Stimulated activated CD8-positive, alpha-beta memory T cell treated with anti-CD3 and anti-CD28 coated beads, Interleukin-4, amount 100 ng/mL, for 1 hour (primary cell): ENCODE measurements at places on chromosomes 4 and X.

DNA sequence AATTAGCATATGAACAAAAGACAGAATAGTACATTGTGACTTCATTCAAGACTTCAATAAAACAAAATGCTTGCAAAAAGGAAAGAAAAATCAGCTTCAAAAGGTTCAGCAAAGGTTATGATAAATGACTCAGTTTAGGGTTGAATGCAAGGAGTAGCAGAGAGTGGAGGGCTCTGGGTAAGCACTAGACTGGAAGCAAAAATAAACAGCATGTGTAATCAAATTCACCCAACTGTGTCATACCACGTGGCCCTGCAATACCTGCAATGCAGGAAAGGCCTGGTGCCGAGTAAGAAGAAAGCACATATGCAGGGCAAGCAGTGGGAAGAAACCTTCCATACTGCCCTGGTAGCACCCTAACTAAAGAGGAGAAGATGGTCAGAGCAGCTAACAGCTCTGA lies 88.7 kb downstream of the ATP11C start:
- DNase-seq: no peak

DNA sequence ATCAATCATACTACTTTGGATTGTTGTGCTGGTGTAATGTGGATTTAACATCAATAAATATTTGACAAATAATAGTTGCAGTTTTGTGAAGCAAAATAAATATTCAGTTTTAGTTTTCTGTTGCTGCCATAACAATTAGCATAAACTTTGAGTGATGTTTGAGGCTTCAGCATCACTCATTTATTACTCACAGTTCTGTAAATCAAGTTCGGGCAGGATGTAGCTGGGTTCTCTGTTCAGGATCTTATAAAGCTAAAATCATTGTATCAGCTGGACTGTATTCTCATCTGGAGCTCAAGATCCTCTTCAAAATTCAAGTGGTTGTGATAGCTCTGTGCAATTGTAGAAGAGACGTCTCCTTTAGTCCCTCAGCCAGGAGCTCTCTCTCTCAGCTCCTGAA lies 81.7 kb downstream of the CBR4 start:
- DNase-seq: no peak

- no peak for DNase-seq
Observed at GRCh38 chr4:15353207-15353606, 74.6 kb upstream of the C1QTNF7 start.

GRCh38 chr4:133865612-133866327 lies 335.8 kb downstream of the PABPC4L start:
- DNase-seq: no peak

GRCh38 chr4:8725845-8726244 lies 133.3 kb downstream of the CPZ start:
- DNase-seq: no peak

DNA sequence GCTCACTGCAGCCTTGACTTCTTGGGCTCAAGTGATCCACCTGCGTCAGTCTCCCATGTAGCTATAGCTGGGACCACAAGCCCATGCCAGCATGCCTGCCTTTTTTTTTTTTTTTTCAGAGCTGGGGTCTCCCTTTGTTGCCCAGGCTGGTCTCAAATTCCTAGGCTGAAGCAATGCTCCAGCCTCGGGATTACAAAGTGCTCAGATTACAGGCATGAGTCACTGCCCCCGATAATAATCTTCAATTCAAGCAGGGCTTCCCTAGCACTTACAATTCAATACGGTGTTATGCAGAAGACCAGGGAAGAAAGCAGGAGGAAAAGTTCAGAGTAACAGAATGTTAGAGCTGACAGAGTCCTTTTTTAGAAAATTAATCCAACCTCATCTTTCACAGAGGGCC lies 26.1 kb downstream of the OTOP1 start:
- no peak for DNase-seq

GRCh38 chrX:45748369-45748774 lies 547.7 kb upstream of the DIPK2B start:
- DNase-seq: no peak

DNA sequence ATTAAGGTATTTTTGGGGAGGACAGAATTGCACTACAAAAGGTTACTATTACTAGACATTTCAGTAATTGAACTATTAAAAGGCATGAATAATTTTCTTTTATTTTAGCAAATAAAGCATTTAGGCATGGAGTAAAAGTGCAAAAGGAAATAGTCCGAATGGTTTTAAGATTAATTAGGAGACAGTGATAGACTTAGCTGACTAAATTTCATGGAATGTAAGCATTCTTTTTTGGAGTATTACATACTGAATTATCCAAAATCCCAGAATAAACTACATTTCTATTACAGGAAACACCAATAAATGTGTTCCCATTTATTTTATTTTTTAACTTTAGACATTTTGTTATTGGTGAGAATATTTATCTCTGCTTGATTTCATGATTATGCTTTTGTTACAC lies 30.7 kb upstream of the MAP9 start:
- no peak for DNase-seq

DNA sequence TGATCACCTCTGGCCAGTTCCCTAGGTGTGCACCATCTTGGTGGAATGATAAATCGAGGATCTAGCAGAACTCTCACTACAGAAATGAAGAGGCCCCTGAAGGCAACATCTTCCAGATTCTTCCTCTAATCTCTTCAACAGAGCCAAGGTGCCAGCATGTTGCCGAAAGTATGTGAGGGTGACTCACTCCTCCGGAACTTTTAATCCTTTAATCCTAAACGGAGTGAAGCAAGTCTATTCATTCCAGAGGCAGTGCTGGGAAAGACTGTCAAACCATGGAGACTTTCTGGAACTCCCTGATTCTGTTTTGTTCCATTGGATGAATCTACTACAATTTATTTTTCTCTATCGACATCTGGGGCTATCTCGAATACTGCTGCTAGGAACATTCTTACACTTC lies 68.7 kb downstream of the SUPT20HL2 start:
- no peak for DNase-seq

DNA sequence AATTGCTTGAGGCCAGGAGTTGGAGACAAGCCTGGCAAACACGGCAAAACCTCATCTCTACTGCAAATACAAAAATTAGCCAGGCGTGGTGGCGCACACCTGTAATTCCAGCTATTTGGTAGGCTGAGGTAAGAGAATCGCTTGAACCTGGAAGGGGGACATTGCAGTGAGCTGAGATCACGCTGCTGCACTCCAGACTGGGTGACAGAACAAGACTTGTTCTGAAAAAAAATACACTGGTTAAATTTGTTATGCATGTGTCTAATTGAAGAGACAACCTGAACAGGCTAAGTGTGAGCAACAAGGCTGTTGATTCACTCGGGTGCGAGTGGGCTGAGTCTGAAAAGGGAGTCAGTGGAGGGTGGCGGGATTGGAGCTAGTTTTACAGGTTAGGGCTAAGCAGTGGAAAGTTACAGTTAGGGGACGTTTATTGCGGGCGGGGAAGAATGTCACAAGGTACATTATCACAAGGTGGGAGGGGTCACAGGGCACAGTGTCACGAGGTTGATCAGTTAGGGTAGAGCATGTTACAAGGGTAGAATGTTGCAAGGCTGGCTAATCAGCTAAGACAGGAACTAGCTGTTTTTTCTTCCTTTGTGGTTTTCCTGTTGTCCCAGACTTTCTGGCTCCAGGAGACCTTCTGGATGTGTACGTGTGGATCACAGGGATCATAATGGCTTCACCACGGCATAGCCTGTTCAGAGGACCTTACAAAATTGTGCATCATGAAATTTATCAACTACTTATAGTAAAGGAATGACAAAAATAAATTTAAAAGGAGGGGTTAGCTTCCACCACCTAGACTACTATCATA lies 115.8 kb downstream of the NAA11 start:
- DNase-seq: no peak

- DNase-seq: no peak
Observed at GRCh38 chrX:133588827-133589226, 173.5 kb upstream of the GPC4 start.

- no peak for DNase-seq
Observed at GRCh38 chrX:121755541-121755940, 708.1 kb downstream of the GLUD2 start.

DNA sequence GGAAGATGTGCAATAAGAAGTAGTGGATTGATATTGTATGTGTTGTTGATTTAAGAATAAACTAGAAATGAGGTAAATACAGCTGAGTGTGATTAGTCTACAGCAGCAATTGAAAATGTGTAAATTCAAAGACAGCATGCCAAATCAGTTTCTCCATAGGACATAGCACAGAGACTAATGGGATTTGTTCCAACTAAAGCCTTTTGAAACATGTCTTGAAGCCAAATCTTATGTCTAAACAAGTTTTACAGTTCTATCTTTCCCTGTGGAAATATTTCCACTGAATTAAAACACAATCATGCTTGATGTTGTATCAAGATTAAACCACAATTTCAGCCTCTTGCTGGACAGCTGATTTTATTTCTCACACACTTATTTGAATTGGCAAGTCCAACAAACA lies 497.4 kb upstream of the FAM47C start:
- DNase-seq: no peak

DNA sequence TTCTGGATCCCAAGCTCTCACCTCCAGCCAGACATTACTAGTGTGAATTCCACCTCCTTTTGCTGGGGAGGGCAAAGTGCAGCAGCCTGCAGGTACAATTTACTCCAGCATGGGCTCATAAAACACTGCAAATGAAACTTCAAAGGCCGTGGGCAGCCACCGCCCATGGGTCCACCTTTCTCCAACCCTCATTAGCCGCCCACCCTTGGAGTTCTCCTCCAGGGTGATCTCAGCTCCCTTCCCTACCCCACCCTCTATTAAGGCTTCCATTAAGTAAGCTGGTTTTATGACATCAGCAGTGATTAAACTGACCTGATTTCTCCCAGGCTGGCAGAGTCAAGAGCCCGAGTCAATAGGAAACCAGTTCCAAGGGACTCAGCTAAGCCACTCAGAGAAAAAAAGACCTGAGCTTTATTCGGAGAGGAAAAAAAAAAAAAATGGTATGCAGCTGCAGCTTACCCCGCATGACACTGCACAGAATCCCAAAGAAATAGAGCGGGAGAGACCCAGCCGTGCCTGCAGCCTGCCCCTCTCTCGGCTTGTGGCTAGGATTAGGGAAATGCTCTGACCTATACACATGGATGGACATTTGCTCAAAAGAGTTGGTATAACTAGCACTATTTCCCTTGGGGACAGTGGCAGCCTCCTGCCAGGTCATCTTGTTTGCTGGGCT lies 319.6 kb downstream of the PTTG2 start:
- DNase-seq: no peak

DNA sequence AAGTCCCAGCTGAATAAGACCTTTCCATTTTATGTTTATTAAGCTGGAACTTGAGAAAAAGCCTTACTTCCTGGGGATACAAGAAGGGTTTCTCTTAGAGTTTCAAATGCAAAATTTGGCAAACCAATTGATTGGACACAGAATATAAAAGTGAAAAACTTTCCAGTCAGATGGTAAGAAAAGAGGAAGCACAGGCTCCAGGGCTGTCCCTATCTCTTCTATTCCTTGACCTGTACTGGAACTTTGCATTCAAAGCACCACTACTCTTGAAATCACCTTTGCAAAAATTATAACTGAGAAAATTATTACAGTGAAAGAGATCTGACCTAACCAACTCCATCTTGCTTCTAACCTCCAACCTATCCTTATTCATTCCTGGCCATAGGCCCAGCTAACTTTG lies 11.7 kb downstream of the PROM1 start:
- DNase-seq: no peak

- DNase-seq: no peak
Observed at GRCh38 chrX:42934020-42934726, 156.2 kb upstream of the PPP1R2C start.

- DNase-seq: no peak
Observed at GRCh38 chr4:189185810-189186432, 754.8 kb upstream of the FRG1 start.

DNA sequence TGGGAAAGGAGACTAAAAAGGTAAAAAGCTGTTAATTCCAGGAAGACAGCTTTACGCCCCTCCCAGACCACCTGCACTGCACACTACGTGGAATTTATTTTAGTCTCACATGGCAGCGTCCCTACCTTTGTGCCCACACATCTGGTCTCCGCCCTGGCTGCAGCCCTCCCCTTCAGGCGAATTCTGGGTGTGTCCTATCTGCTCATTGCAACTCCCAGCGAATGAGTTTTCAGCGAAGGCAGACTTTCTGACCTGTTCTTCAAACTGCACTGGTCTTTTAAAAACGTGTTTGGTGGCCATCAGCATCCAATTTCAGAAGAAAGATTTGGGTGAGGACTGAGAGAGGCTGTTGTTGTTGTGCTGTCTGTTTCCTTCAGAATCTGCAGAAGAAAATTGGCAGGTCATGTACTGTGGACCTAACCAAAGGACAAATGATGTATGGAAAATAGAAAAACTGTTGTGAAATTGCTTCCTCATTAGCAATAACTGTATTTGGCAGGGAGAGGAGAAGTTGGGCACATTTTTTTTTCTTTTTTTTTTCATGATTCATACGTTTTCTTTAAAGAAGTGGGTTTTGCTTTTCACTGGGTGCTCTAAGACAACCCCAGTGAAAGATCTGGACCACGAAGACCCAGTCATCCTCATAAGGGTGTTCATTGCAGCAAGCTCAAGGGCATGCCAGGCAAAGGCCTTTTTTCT lies 4.2 kb downstream of the TLR8 start:
- DNase-seq: no peak

DNA sequence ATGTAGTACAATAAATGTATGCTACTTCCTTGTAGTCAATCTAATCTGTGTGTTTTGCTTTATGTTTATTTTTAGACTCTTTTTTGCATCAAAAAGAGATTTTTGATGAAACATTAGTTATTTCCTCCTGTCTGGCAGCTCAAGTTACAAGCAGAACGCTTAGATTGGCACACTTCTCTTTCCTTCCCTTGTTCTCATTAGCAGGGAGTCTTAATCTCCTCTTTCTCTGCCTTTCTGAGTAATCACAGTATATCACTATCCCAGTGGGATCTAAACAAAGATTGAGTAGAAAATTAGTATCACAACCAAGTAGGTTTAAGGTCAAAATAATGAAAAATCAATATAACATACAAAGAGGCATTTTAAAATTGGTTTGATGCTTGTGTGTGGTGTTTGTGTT lies 1192.6 kb downstream of the C4orf33 start:
- DNase-seq: no peak

DNA sequence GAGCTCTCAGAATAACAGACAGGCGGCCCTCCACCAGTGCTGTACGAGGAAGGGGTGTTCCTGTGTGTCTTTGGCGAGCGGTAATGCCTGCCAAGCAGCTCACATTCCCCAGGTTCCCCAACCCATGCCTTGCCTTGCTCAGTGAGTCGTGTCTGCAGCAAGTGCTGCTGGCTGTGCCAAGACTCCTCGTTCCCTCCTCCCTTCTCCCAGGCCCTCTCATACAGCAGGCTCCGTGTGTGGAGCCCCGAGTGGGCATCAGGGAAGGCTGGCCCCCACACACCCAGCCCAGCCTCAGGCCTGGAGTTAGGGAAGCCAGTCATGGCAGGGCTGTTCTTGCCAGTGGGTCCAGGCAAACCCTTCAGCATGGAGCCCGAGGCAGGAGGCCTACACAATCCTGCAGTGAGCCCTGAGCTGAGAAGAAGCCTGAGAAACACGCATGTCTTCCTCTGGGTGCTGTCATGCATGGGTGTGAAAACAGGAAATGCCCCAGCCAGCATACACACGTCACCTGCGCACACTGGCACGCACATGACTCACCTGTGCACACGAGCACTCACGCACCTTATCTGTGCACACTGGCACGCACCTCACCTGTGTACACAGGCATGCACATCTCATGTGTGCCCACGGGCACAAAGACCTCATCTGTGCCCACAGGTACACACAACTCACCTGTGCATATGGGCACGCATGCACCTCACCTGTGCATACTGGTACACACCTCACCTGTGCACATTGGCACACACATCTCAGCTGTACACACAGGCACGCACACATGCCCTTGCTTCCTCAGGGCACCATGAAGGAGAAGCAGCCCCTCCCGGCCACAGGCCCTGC lies 238.7 kb downstream of the DHRSX start:
- DNase-seq: no peak
